CD4-positive, alpha-beta T cell treated with Interleukin-4 for 4 hours (primary cell): ENCODE measurements at places on chromosomes 7 and 10.

DNA sequence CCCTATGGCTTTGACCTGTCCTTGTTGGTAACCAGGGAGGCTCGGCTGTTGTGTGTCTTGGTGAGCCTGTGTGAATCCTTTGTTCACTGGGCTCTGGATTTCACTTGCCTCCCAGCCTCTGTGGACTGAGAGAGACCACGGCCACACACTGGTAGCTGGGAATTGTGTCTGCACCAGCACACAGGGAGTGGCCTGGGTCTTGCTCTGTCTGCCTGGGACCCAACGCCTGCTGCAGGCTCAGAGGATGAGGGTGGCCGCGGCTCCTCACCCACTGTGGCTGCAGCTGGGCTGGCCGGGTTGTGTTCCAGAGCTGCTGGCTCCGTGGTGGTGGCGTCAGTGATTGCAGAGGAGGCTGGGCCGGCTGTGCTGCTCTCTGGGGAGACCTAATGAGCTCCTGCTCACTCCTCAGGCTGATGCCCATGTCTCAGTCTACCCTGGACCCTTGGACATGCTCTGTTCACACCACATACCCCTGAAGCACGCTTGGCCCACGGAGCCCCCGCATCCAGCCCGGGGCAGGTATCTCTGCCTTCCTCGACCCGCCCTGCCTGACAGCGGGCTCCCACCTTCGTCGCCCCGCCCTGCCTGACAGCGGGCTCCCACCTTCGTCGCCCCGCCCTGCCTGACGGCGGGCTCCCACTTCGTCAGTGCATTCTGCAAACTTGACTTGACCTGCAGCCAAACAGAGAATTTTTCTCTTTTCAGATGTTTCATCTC lies 328.5 kb downstream of the ADARB2 start:
- DNase-seq = no peak

- DNase-seq = no peak
Observed at GRCh38 chr7:26526265-26526587, 234.6 kb downstream of the SNX10 start.

- no peak for DNase-seq
Observed at GRCh38 chr7:134741907-134742635, 37.4 kb upstream of the CALD1 start.

DNA sequence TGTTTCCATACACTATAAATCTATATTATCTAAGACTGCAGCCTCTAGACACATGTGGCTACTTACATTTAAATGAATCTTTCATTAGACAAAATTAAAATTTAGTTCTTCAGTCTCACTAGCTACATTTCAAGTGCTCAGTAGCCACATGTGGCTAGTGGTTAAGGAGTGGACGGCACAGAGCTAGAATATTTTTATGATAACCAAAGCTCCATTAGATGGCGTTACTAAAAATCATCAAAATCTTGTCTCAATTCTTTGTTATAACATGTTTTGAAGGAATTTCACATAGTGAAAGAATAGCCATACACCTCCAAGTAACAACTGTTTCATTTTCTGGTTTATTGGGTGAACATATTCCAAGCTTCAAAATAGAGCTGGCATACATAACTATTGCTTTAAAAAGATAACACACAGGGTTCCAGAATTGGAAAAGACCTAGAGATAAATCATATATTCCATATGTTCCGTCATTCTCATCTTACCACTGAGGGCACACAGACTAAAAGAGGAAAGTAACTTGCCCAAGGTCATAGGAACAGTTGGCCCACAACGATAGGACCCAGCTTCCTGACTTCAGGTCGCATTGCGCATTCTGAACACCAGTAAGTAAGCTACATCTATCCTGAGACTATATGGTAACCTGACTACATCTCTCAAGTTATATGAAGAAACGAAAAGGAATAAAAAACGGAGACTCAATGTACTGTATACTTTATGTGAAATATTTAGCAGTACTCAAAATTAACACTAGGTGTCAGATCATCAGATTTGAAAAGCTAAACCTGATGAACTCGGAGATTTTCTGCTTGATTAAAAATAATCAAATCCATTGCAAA lies 66.6 kb downstream of the CAV1 start:
- no peak for DNase-seq

- DNase-seq = no peak
Observed at GRCh38 chr10:32687116-32687515, 241.2 kb downstream of the CCDC7 start.

GRCh38 chr7:122550545-122550944 lies 148.4 kb downstream of the RNF133 start:
- no peak for DNase-seq

- no peak for DNase-seq
Observed at GRCh38 chr10:12389154-12389734, 39.9 kb downstream of the CAMK1D start.

DNA sequence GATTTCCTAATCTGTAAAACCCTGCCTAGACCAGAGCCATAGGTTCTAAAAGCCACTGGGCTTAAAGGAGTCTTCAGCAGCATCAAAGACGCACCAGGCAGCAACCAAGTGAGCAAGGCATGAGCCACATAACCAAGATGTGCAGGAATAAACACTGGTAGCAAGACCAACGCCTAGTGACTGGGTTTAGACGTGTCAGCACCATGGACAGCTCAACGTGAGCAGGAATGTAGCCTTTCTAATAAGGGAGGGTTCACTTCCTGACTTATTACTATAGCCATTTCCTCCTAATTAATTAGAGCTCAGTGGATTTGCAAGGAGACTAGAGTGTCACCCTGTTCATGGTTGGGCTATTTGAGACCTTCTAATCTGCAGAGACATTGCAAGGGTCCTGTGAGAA lies 223.7 kb downstream of the LHFPL3 start:
- DNase-seq = no peak
